ENCODE measurements at places on chromosomes 6 and 20. TPM values are rescaled to one million over a fixed set of nuclear protein-coding genes. Genes with fewer than 3 reads are reported as not detected.

DNA sequence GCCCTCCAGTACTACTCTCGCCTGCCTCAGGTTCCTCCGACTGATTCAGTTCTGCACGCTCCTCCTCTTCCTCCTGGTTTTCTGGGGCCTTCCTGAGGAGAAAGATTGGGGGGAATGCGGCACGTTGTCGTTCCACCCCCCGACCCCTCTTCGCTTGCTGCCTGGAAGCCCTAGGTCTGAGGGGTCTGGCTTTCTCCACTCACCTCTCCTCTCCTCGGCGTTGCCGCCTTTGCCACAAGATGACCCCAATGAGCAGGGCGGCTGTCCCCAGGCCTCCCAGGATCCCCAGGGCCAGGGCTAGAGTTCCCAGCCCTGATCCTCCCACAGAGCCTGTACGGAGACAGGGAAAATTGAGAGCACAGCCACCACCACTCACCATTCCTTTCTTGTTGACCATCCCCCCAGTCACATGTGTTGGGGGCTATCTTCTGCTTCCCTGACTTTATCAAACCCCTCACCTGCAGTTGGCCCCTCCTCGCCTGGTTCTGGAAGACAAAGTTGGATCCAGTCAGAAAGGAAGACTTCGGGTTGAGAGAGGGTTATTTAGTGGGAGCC, 2.8 kb downstream of the AGER start:
- no peak overlapping the region for H3K27ac ChIP-seq
- H3K4me1 ChIP-seq: peaks cover 18% of the 10 kb centered on the region
- H3K4me3 ChIP-seq: no peak overlapping the region

DNA sequence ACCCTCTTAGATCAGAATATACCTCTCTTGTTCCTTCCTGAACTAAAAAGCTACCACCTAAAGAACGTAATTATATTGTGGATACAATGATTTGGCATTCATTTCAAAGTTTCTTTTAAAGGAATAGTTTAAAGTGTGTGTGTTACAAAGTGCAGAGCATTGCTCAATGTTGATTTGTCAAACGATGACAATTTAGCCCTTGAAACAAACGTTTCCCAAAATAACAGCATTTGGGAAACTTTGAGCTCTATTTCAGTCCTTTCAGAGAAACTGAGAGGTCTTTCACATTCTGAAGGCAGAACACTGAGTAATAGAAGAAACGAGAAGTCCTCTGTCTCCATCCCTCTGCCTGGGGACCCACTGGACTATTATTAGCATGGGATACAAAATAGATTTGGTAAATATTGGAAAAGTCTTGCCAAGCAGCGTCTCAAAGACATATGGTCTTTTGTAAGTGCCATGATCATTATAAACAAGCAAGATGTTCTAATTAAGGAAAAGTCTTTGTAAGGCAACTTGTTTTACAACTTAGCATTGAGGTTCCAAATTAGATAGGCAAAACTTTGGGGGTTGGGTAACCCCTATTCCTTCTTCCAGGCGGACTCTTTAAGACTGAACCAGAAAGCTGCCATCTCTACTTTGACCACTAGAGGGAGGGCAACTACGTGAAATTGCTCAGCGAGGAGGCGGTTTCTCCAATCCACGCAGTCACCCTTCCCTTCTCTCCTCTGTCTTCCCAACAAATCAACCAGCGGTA, 208.8 kb downstream of the RNF144B start:
- DNase-seq: peak; percentile 28
- H3K27me3 ChIP-seq: no peaks in the 10 kb centered on the region
- peak overlapping the region; percentile 32 for H3K4me3 ChIP-seq
- no peaks in the 10 kb centered on the region for H3K4me1 ChIP-seq
- H3K27ac ChIP-seq: peak overlapping the region; percentile 33

The LGSN gene
- not detected for total RNA-seq

- no peaks in the 10 kb centered on the region for H3K4me1 ChIP-seq
- no peak for DNase-seq
These were observed 287.5 kb downstream of the LRFN2 start for GRCh38 chr6:40299681-40300080.

The ADAM33 gene
- total RNA-seq: 177 TPM

DNA sequence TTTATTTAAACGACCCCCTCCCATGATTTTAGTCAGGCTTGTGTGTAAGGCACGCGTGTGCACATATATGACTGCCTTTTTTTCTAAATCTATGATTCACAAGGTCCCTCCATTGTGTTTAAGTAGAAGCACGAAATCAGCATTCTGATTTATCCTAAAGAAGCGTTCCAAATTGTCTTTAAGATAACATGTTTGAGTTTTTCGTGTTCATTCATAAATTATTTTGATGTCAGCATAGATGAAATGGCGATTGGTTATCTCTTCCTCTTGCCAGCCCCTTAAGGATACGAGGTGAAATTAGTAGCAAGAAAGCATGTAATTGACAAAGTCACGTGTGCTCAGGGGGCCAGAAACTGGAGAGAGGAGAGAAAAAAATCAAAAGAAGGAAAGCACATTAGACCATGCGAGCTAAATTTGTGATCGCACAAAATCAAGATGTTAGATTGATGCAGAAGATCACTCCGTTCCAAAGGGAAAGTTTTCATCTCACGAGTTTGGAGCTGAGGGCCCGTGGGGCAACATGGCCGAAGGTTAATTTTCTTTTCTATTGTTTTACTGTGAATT, at the start of gene LIN28B:
TSS of gene LIN28B (plus strand) at position 377 of the 564 bp plus-strand sequence. CDS start at position 521, 144 bp downstream.
- H3K36me3 ChIP-seq: no peaks in the 10 kb centered on the region

The POPDC3 gene
- total RNA-seq: not detected

The FNDC1 gene
- 4.1 TPM for total RNA-seq

Data from thoracic aorta (tissue), 2 donors.